ENCODE measurements at places on chromosomes 1 and 21. TPM values are rescaled to one million over a fixed set of nuclear protein-coding genes. Genes with fewer than 3 reads are reported as not detected.

GPR3 gene
- total RNA-seq: 9.1 TPM

MAP10 gene
- 0.56 TPM for total RNA-seq

NFASC gene
- total RNA-seq: 3.4 TPM

ERVH48-1 gene
- total RNA-seq: not detected

IL20 gene
- not detected for total RNA-seq

CLDN8 gene
- total RNA-seq: not detected

RGS4 gene
- total RNA-seq: 4.7 TPM

CDK11B gene
- 21.3 TPM for total RNA-seq

IFI44L gene
- total RNA-seq: 0.34 TPM

CLDN17 gene
- not detected for total RNA-seq

CFHR1 gene
- 0.58 TPM for total RNA-seq

NBPF20 gene
- 3.4 TPM for total RNA-seq

RHD gene
- not detected for total RNA-seq

ERICH3 gene
- not detected for total RNA-seq

ITLN2 gene
- 0.15 TPM for total RNA-seq

S100A7A gene
- total RNA-seq: not detected

AMY1B gene
- not detected for total RNA-seq

FCRL1 gene
- not detected for total RNA-seq

UBR4 gene
- 120 TPM for total RNA-seq

RIMKLA gene
- 0.05 TPM for total RNA-seq

PCSK9 gene
- total RNA-seq: not detected

ADCY10 gene
- total RNA-seq: 0.05 TPM

CFAP74 gene
- not detected for total RNA-seq

TNNI3K gene
- total RNA-seq: 0.23 TPM

FCRL6 gene
- total RNA-seq: not detected

ELF3 gene
- 1.7 TPM for total RNA-seq

ZYG11A gene
- 0.04 TPM for total RNA-seq

PRRX1 gene
- 34.6 TPM for total RNA-seq

PADI3 gene
- 2.1 TPM for total RNA-seq

MCOLN2 gene
- total RNA-seq: 11.4 TPM

All from A375 (cell line).